ENCODE measurements at places on chromosomes 6 and 20. TPM values are rescaled to one million over a fixed set of nuclear protein-coding genes. Genes with fewer than 3 reads are reported as not detected.

The FKBP1C gene
- not detected for total RNA-seq

The MEI4 gene
- 3.4 TPM for total RNA-seq

The MUC21 gene
- not detected for total RNA-seq

The KHDC1 gene
- 8.9 TPM for total RNA-seq

The LCA5 gene
- 21.2 TPM for total RNA-seq

The DNAH8 gene
- 0.24 TPM for total RNA-seq

The ENPP5 gene
- total RNA-seq = 2.4 TPM

The COL20A1 gene
- 1.2 TPM for total RNA-seq

The SNRPB gene
- total RNA-seq = 85.9 TPM

The RAET1E gene
- total RNA-seq = 6.3 TPM

The ANKRD60 gene
- not detected for total RNA-seq

The SYCP2 gene
- 13.2 TPM for total RNA-seq

The RTN4IP1 gene
- 1.7 TPM for total RNA-seq

The BPIFA1 gene
- not detected for total RNA-seq

The RSPO4 gene
- not detected for total RNA-seq

The TP53INP2 gene
- total RNA-seq = 9.1 TPM

The RAB44 gene
- total RNA-seq = not detected

The CCDC170 gene
- 1.4 TPM for total RNA-seq

The MYMX gene
- not detected for total RNA-seq

The SPATA25 gene
- 3.6 TPM for total RNA-seq

The TCF15 gene
- total RNA-seq = 0.48 TPM

The GRM1 gene
- 1.9 TPM for total RNA-seq

The RAB23 gene
- total RNA-seq = 169 TPM

The TPD52L1 gene
- total RNA-seq = 155 TPM

The ACSS2 gene
- total RNA-seq = 49.1 TPM

The TINAG gene
- 0.24 TPM for total RNA-seq

The TMEM200A gene
- 22.1 TPM for total RNA-seq

The TNFRSF21 gene
- 13.0 TPM for total RNA-seq

The ISM1 gene
- 6.7 TPM for total RNA-seq

The NKAIN4 gene
- not detected for total RNA-seq

Data from umbilical cord (tissue), 2 donors.